ENCODE measurements at places on chromosomes 2 and 18.

- ATAC-seq, result no peak
Measured at GRCh38 chr18:35303610-35304009, 13.6 kb upstream of the ZSCAN30 start.

DNA sequence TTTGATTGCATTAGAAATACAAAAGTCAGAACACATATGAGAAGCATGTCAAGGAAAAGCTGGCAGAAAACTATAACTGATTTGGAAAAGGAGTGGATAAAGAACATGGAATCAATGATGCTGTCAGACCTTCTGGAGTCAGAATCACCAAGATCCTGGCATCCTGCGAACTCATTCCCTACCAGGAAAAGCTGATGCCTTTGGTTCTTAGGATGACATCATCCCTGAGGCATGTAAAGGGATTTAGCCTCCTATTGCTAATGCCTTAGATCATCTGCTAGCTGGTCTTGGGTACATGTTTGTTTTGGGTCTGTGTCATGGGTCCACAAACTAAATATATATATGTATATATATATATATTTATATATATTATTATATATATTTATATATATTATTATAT is 680.7 kb downstream of the EPHA4 start:
- ATAC-seq, result no peak

GRCh38 chr2:197103363-197103762 is 176.9 kb upstream of the PGAP1 start:
- ATAC-seq, result no peak

- ATAC-seq, result no peak
Measured at GRCh38 chr2:43083710-43084698, 142.4 kb downstream of the ZFP36L2 start.

GRCh38 chr18:48622911-48623431 is 84.1 kb downstream of the CTIF start:
- peak; percentile 32 for ATAC-seq

DNA sequence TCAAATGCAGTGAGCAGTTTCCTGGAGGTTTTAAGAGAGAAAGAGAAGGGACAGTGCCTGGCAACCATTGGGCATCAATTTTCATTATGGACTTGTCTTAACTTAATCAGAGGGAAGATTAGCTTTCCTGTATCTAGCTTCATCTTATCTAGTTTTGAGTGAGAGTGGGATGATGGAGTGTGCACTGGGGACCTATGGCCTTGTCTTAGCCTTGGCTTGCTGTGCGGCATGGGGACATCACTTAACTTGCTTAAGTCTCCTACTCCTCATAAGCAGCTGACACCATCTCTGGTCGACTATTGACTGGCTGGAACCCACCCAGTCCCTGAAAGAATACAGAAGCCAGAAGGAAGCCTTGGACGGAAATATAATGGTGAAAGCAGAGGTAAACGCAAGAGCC is 344.0 kb downstream of the SOX11 start:
- ATAC-seq, result no peak

DNA sequence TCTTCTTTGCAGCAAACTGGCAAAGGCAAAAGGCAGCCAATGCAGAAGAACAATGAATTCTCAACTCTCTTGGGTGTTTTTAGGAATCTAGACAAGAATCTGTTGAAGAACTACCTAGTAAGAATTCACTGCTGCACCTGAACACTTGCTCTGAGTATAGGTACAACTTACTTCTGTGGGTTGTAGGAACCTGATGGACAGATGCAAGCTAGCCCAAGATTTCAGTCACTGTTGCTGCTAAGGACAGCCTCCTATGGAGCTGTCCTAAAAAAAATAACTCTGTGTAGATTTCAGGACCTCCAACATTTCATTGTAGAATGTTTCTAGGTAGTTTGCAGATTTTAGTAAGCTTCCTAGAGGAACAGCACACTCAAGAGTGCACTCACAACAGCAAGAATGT is 363.5 kb downstream of the CBLN2 start:
- no peak for ATAC-seq

DNA sequence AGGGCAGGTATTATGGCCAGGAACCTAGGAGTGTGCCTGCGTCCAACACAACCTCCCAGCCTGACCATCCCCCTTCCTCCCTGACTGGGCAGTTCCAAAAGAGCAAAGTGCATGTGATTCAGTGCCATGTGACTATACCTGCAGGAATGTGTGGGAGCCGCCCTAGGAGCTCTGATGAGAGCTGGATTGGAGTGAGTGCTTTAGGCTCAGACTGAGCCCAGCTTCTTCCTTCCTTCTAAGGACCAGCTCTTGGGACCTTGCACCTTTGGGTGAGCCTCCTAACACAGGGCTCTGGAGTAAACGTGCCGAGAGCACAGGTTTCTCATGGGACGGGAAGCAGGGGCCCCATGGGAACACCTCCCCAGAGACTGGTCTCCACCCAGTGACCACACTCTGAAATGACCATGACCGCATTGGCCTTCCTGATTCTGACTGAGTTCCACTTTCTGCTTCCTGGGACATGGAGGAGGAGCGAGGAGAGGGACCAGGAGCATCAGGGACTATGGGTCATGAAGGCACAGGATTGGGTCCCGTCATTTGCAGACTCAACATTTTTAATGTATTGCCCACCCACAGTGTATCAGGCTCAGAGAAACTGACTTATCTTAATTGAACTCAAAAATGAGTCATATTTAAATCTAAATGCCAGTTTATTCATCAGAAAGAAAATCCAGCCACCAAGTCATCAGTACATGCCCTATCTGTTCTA is 87.8 kb upstream of the BCL2L11 start:
- ATAC-seq, result peak; percentile 54

GRCh38 chr2:173043476-173043875 is 32.2 kb upstream of the MAP3K20 start:
- no peak for ATAC-seq

- ATAC-seq, result no peak
Measured at GRCh38 chr2:148560496-148560895, 84.1 kb upstream of the EPC2 start.

GRCh38 chr2:19009510-19009909 is 348.9 kb downstream of the OSR1 start:
- no peak for ATAC-seq

DNA sequence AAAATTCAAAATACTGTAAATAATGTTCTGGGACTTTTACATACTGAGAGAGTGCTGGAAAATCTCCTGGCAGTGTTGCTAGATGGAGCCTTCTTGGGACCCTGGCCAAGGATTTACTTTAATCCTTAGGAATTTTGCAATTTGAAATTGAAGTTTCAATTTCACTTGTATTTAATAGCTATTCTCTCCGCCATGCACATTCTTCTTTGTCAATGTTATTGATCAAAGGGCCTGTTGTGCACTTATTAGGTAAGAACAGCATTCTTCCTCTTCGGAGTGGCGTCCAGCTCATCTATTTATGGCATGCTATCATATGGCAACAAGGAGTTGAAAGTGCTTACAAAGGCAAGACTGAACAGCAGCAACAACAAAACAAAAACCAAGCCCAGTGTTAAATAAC is 40.1 kb upstream of the SOS1 start:
- no peak for ATAC-seq

- ATAC-seq, result no peak
Measured at GRCh38 chr18:33201509-33201926, 239.0 kb downstream of the CCDC178 start.

DNA sequence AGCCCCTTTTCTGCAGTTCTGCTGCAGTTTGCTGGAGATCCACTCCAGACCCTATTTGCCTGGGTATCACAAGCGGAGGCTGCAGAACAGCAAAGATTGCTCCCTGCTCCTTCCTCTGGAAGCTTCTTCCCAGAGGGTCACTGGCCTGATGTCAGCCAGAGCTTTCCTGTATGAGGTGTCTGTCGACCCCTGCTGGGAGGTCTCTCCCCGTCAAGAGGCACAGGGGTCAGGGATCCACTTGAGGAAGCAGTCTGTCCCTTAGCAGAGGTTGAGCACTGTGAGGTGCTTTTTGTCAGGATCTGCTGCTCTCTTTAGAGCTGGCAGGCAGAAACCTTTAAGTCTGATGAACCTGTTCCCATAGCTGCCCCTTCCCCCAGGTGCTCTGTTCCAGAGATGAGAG is 42.0 kb upstream of the MYL1 start:
- ATAC-seq, result no peak

GRCh38 chr2:167844714-167845530 is 402.5 kb downstream of the STK39 start:
- ATAC-seq, result no peak

GRCh38 chr2:105582952-105583660 is 161.6 kb upstream of the NCK2 start:
- no peak for ATAC-seq

- ATAC-seq, result no peak
Measured at GRCh38 chr18:27520401-27520800, 335.3 kb upstream of the CHST9 start.

GRCh38 chr2:6359964-6360363 is 505.7 kb downstream of the CMPK2 start:
- ATAC-seq, result no peak

DNA sequence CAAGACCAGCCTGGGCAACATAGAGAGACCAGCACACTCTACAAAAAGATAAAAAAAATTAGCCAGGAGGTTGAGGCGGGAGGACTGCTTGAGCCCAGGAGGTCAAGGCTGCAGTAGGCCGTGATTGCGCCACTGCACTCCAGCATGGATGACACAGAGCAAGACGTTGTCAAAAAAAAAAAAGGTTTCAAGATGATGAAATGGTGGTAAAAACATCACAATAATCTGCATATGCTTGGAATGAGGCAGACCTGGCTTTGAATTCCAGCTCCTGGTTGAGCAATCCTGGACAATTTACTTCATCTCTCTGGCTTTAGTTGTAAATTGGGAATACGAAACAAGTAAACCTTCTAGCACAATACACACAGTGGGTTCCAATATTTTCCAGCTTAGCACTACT is 24.1 kb downstream of the USP40 start:
- ATAC-seq, result no peak

DNA sequence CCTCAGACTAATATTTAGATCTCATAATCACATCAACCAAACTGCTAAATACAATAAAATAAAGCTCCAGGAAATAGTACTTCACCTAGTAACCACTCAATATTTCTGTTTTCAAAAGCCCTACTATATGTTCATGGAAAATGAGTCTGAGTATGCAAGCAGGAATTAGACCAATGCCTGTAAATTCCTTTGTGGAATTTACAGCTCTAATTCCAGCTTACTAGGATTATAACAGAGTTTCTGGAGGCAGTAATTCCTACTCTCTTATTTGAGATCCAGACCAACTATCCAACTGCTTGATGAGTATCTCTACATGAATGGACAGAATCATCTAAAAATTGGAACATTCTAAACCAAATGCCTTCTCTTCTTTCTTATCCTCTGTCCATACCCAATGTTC is 11.6 kb downstream of the CDKL4 start:
- ATAC-seq, result no peak

DNA sequence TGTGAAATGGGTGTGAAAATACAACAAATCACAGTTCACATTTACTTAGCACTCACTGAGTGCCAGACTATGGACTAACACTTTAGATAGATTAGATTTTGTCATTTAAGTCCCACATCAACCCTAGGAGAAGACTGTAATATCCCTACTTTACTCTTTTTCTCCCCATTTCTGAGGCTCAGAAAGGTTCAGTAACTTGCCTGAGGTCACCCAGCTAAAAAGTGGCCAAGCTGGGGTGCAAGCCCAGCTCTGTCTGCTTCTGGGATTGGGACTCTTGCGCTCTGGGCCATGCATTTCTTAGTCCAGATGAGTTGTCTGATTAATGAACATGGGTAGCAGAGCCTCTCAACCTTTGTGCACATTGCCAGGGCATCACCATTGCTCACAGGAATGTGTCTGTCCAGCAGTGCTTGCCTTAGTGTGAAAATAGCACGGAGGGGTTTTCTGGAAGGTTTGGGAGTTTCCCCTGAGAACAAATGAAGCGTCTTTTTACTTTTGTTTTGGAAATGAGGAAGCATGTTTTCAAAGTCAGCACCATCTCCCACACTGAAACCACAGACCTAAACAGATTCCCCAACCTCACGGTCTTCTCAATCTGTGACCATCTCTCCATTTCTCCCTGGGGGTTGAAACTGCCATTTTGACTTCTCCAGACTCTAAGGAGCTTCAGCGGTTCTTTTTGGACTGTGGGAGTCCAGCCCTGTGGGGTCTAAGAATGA is 31.9 kb downstream of the NRP2 start:
- ATAC-seq, result peak; percentile 28

DNA sequence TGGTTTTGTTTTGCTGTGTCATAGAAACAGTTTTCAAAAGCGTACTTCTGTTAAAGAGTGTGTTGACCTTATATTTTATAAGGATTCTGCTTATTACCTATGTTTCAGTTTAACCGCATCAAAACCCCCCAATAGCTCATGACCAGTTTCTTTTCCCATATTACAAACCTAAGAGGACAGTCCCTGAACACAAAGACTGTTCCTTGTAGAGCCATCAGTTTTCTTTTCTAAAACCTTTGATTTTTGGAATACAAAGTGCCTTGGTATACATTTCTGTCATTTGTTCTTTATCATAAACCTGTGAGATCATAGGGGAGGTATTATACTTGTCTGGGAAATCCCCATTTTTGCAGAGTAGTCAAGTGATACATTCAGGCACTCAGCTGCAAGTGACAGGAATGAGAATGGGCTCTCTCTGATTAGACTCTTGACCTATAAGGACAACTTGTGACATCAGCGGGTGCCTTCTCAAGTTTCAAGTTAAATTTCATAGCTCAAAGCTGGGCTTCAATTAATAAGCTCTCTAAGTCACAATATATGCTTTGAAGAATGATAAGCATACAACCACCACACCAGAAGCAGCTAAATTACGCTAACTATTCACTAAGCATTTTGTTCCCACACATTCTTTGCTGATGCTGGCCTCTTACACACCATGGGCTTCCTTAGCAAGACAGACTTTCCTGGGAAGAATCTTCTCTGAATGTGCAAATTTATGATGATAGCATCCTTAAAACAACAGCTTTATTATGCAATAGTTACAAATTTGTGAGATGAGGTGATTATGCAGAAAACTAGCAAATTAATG is 97.5 kb upstream of the CD302 start:
- peak; percentile 90 for ATAC-seq

GRCh38 chr2:233380132-233380895 is 26.0 kb downstream of the DGKD start:
- ATAC-seq, result no peak

DNA sequence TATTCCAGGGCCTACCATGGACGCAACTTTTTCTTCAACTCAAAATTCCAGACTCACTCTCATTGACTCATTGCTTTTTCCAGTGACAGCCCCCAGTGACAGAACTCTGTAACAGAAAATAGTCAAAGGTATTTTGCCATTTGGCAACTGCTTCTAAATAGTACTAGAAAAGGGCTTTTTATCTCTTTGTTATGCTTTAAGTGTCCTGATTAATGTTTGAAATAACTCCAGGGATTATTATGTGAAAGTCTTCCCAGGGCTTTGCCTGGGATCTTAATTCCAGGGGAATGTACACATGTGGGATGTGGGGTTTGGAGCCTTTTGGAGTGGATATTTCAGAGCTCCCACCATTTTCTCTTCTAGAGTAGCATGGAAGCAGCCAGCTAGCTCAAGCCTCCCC is 198.8 kb downstream of the KCNS3 start:
- no peak for ATAC-seq

DNA sequence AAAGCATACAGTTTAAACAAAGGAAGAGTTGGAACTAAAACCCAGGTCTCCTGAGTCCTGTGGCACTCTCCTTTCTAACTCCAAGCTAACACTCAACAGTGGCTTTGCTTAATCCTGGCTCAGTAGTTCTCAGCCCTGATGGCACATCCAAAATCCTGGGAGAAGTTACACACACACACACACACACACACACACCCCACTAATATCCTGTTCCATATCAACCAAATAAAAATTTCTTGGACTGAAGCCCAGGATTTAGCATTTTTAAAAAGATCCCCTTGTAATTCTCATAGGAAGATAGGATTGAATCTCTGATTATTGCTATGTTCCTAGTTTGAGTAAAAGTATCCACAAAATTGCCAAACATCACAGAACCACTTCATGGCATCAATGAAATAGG is 136.1 kb upstream of the RIOK3 start:
- ATAC-seq, result no peak
